ENCODE measurements at places on chromosomes 4 and X. TPM values are rescaled to one million over a fixed set of nuclear protein-coding genes. Genes with fewer than 3 reads are reported as not detected.

Gene UXT
- total RNA-seq, result 88.7 TPM

Gene CLDN34
- total RNA-seq, result not detected

Gene UBA6
- 222 TPM for total RNA-seq

Gene TMPRSS11F
- not detected for total RNA-seq

Gene REPS2
- total RNA-seq, result 1.6 TPM

Gene TREX2
- 5.9 TPM for total RNA-seq

Gene KDM5C
- 121 TPM for total RNA-seq

Gene ERCC6L
- total RNA-seq, result 6.3 TPM

Gene TAF7L
- total RNA-seq, result 0.38 TPM

Gene SHOX
- not detected for total RNA-seq

Gene KDM6A
- total RNA-seq, result 23.2 TPM

Gene ARR3
- not detected for total RNA-seq

Gene AGA
- total RNA-seq, result 26.8 TPM

Gene SPANXN4
- total RNA-seq, result not detected

Gene CT47B1
- not detected for total RNA-seq

Gene TBX22
- total RNA-seq, result not detected

Gene VCX2
- not detected for total RNA-seq

Gene RXFP1
- not detected for total RNA-seq

Gene PIR
- total RNA-seq, result 127 TPM

Gene DRD5
- not detected for total RNA-seq

Gene CDS1
- not detected for total RNA-seq

Gene DCAF4L1
- total RNA-seq, result 0.19 TPM

Gene LDB2
- 115 TPM for total RNA-seq

Gene NPNT
- total RNA-seq, result 0.10 TPM

Gene MTM1
- total RNA-seq, result 11.4 TPM

Gene FBXW7
- total RNA-seq, result 67.5 TPM

Gene TRIM75
- not detected for total RNA-seq

Gene HTRA3
- total RNA-seq, result 4.6 TPM

Gene ATP5ME
- total RNA-seq, result 97.7 TPM

Gene FUNDC1
- 10.8 TPM for total RNA-seq

Gene ABCG2
- total RNA-seq, result 40.2 TPM

Gene TKTL1
- total RNA-seq, result not detected

Gene INPP4B
- total RNA-seq, result 10.2 TPM

Gene WDR1
- total RNA-seq, result 493 TPM

Gene GASK1B
- total RNA-seq, result 200 TPM

Gene TCEAL7
- total RNA-seq, result 1.5 TPM

Gene RAB41
- not detected for total RNA-seq

Gene SSX2B
- total RNA-seq, result not detected

Gene IGSF1
- total RNA-seq, result not detected

Gene TMSB15C
- total RNA-seq, result 5.0 TPM

Gene TLR3
- 2.9 TPM for total RNA-seq

Gene NPY2R
- total RNA-seq, result not detected

Gene DSPP
- not detected for total RNA-seq

Gene FGF5
- total RNA-seq, result 0.29 TPM

Gene RADX
- under 0.01 TPM for total RNA-seq

Gene GIMD1
- not detected for total RNA-seq

Gene DUX4
- total RNA-seq, result not detected

Gene APLN
- 237 TPM for total RNA-seq

Gene ITGB1BP2
- total RNA-seq, result 2.7 TPM

Gene PLRG1
- total RNA-seq, result 91.8 TPM

Gene LRCH2
- 5.0 TPM for total RNA-seq

Gene CASP6
- total RNA-seq, result 44.4 TPM

Gene AFAP1
- total RNA-seq, result 89.5 TPM
